ENCODE measurements at places on chromosomes 3 and 15.

- no peak for DNase-seq
These were observed 11.2 kb downstream of the MYD88 start for GRCh38 chr3:38149708-38150107.

- no peak for DNase-seq
These were observed 64.3 kb downstream of the MGLL start for GRCh38 chr3:127758013-127758412.

- DNase-seq, result no peak
These were observed 115.4 kb upstream of the RAD18 start for GRCh38 chr3:9078561-9079240.

DNA sequence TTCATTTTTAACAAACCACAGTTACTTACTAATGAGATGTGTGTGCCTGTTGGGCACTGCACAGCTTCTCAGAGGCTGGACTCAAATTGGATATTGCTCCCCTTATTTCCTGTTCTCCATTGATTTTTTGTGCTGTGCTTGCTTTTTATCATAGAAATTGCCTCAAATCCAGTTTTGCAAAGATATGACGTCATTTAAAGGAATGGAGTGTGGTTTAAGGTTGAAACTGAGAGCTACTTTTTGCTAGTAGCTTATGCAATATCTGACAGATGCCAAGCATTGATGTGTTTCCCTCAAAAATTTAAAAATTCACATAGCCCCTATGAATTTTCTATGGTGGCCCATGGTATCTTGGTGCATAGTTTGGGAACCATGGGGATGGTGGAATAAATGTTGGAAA is 67.7 kb upstream of the ROPN1 start:
- no peak for DNase-seq

DNA sequence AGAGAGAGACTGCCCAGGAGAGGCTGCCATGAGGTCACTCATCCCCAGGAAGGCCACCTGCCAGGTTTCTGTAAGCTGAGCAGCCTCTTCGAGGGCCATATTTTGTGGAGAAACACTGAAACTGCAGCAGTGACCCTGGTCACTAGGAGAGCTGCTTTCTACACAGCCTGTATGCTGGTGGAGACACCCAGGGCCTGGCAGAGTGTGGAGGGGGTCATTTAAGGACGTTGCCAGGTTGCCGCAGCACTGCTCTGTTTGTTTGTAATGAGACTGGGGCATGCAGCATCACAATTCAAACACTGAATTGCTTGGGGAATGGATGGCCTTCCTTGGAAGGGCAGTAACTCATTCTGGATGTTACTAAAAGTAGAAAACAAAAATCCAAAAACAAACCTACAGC is 104.9 kb upstream of the TRIM42 start:
- DNase-seq, result no peak

GRCh38 chr3:184945886-184946625 is 134.1 kb downstream of the VPS8 start:
- no peak for DNase-seq

DNA sequence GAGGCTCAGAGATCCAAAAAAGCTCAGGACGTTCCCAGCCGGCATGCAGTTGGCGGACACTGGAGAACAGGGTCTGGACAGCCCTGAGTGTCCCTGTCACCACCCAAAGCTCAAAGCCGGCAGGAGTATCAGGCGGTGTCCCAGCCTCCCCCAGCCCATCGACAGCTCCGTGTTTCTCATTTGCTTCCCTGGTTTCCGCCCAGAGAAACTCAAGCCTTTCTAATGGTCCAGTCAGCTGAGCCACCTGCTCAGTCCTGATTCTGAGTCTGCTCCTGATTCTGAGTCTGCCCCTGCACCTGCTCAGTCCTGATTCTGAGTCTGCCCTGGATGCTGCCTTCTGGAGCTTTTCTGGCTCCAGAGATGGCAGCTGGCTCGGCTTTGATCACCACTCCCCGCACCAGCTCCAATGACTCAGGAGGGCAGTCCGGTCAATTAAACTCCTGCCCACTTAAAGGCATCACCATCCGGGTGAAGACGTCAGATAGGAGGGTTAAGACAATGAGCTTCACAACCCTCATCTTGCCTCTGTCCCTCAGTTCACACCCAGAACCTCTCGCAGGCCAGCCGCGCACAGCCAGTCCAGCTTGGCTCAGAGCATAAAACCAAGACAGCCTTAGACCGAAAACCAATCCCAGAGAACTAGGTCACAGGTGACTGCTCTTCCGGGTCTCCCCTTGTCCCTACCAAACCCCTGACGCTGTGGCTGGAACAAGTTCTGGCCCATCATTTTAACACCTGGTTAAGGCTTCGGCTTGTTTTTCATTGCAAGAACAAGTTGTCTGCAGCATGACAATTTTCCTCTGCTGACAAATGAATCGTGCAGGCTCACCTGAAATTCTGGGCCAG is 6.8 kb downstream of the PCSK6 start:
- DNase-seq, result no peak

DNA sequence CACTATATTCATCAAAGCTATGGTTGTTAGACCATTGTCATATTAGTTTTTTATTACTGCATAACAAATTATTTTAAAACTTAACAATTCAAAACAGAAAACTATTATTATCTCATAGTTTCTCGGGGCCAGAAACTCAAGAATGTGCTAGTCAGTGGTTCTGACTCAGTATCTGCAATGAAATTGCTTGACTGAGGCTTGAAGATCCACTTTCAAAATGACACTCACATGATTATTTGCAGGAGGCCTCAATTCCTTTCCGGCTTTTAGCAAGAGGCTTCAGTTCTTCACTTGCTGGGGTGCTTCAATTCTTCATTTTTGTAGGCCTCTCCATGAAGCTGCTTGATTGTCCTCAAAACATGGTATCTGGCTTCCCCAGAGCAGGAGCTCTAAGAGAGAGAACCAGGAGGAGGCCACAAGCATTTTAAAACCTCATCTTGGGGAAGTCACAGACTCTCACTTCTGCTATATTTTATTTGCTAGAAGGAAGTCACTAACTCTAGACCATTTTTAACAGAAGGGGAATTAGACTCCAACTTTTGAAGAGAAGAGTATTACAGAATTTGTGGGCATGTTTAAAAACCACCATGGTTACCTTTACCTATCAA is 383.7 kb downstream of the MFSD1 start:
- no peak for DNase-seq

GRCh38 chr3:5489536-5489935 is 302.0 kb downstream of the EDEM1 start:
- no peak for DNase-seq

DNA sequence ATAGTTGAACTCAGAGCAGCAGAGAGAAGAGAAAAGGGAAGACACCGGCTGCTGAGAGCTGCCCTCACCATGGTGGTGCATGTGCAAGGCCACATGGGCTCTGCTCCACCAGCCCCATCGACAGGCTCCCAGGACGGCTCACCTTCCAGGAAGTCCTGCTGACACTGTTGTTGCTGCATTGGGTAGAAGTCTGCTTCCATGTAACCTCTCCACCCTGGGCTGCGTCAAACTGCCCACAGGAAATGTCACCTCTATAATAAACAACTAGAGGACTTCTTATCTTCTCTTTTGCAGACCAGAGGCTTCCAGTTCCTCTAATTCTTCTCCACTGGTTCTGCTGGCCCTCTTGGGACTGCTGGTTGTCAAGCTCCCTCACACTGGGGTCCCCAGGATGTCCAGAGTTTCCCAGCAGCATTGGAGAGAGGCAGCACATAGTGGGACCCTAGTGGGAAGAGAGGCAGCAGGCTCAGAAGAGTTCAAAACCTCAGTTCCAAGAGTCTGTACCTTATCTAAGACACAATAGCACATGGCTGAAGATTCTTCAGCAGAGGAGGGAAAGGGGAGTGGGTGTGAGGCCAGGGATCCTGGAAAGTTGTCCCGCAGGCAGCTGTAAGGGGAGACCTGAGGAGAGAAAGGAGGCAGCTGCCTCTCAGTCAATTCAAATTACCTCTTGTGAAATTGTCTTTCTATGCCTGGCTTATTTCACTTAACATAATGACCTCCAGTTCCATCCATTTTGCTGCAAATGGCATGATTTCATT is 5.8 kb upstream of the CCR3 start:
- DNase-seq, result no peak

DNA sequence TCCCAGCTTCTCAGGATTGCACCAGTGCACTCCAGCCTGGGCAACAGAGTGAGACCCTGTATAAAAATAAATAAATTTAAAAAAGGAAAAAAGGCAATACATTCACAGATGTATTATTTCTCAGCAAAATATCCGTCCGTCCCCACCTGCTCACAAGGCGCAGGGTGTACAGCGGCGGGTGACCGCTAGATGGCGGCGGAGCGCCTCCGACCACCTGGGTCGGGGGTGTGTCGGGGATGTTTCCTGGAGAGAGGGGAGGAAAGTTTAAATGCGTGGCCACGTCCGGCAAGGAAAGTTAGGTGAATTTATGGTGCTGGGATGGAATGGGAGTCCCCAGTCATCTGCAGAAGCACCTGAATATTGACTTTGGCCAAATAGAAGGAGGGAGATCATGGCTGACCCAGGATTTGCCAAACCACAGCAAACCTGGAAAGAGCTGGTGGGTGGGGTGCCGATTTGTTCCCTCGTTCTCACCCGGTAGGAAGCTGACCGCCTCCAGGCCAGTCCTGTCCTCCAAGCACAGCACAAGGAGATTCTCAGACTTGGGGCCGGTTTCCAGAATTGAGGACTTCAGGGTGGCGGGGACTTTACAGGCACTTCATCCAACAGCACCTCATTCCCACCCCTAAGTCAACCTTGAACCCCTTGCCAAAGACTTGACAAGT is 88.3 kb downstream of the TMEM266 start:
- no peak for DNase-seq

DNA sequence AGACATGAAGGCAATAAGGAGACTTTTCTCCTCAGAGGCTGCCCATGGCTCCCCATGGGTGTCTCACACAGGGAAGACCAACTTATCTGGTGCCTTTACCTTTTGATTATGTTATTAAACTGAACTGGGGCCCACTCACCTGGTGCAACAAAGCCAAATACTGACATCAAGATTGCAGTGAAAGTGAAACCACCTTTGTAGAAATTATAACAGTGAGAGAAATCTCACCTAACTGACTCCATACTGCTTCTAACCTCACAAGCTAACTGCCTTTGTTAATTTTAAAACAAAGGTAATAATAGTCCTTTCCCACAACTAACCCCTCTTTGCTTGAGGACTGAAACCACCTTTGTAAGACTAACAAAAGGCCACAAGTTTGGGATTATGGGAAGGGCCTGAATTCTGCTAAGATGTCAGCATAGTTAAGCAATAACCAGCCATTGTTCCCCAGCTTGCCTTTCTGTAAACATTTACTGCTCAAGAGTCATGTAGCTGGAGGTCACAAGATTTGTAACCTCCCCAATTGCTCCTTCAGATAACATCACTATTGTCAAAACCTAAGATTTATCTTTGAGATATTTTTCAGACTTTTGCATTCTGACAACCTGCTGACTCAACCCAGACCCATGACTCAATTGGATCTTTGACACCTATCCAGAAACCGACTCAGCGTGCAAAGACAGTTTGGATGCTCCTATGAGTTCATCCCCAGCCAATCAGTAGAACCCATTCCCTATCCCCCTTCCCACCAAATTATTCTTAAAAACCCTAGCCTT is 420.3 kb upstream of the CFAP20DC start:
- no peak for DNase-seq

DNA sequence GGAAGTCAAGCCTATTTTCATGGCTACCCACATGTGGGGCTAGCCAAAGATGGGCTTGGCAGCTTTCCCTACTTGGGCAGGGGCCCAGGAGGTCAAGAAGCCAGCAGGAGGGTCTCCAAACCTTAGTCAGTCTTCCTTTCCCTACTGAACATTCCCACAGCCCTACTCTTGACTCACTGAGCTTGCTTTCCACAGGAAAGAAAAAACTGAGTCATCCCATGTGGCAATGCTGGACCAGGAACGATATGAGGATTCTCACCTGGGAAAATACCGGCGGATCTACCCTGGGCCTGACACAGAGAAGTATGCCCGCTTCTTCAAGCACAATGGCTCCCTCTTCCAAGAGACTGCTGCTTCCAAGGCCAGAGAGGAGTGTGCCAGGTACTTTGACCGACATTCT is 3.7 kb upstream of the NGRN start:
- DNase-seq, result no peak

DNA sequence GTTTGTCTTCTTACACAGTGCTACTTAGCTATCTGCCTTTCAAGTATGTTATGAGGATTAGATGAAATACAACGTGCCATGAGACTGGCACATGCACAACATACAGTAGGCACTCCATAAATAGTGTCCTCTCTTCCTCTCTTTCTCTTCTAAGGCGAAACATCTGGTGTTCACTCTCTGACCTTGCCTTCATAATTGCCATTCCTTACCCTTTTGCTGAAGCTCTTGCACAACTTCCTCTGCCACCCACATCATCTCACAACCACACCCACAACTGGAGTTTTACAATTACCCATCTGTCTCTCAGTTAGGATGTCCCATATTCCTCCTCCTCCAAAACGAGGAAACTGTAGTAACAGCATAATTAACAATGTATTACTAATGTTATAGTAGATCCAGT is 26.4 kb upstream of the ACP3 start:
- DNase-seq, result no peak

DNA sequence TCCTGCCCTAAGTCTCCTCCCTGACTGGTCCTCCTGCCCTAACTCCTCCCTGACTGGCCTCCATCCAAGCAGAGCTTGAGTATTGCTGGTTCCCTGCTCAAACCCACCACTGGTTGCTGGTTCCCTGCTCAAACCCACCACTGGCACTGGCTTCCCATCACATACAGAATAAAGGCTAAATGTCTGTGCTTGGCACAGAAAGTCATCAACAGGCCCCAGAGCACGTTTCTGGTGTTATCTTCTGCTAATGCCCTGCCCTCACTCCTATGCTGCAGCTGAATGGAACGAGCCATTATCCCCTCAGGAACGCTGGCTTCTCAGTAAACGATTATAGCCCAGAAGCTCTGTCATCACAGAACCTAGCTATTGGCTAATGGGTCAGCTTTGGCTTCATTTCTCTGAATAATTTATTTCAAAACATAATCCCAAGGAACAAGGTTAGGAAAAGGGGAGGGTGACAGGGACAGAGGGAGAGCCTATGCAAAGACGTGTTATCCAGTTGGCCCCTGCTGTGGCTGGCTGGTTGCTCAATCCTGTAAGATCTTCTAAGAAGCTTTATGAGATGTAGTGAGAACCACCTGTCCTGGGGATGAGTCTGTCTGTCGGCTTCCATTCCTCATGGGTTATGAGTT is 6.3 kb upstream of the MUC20 start:
- DNase-seq, result no peak

DNA sequence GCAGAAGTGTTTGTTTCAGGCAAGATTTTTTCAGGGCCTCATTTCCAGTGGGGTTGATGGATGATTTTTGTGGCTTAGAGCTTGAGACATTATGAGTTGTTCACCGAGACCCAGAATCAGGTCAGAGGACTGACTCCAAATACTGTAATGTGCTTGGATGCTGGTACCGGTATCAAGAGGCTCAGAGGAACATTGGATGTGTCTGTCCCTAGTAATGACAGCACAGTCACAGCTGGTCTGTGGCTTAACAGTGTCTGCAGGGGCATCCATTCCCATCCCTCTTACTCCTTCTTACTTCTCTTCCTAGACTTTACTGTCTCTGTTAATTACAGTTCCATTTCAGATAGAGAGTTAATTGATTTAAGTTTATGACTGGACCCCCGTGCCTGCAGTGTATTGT is 107.8 kb downstream of the PTPRG start:
- no peak for DNase-seq

- DNase-seq, result no peak
These were observed 170.0 kb upstream of the NDN start for GRCh38 chr15:23857028-23857641.
